ENCODE measurements at places on chromosomes 6 and 20.

DNA sequence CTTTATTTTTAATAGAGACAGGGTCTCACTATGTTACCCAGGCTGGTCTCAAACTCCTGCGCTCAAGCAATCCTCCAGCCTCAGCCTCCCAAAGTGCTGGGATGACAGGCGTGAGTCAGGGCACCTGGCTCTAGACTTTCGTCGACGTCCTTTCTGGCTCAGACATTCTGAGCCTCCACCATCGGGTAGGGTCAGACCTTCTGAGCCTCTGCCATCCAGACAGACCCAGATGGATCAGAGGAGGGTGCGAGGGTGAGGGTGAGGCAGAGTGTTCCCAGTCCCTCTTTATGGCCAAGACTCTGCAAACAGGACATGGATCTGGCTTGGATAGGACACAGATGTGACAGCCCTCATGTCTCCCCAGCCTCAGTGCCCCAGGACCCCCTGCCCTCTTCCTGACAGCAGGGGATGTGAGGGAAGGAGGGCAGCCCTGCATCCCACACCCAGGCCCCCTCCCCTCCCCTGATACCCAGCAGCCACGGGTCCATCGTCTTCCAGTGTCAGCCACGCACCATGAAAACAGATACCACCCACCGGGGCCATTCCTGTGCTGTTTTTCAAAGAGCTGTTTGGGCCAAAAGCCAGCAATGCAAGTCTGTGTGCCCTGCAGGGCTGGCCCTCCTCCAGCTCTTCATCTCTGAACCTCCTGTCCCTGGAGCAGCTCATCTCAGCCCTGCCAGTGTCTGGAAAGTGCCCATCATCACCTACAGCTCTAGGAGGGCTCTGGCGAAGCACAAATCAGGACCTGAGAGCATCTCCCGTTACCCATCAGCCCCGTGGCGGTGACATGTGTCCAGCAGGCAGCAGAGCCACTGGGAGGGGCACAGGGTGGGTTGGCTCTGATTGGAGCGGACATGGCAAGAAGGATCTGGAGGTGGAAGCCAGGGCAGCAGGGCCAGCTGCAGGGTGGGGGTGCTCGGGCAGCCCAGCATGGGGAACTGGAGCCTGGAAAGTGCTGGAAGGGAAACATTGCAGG is 208.4 kb downstream of the PREX1 start:
- DNase-seq: no peak

GRCh38 chr20:19945732-19946670 is 71.2 kb upstream of the NAA20 start:
- no peak for DNase-seq

GRCh38 chr20:19940988-19941460 is 76.1 kb upstream of the NAA20 start:
- DNase-seq: no peak

GRCh38 chr6:33407132-33407718 is 3.6 kb upstream of the PHF1 start:
- no peak for DNase-seq

DNA sequence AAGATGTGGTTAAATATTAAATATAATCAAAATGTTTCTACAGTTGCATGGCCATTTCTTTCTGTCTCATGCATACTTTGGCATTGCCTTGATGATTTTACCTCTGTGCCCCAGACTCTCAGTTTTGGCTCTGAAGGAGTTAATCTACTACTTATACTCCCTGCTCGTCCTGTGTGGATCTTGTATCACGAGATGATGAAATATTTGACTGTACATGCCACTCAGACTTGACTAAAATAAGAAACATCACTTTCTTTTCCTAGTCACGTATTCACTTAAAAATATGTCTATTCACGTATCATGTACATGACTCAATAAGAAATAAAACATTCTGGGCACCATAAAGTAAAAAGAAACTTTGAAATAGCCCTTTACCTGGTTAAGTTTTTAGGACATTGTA is 397.7 kb downstream of the RFPL4B start:
- DNase-seq: no peak

DNA sequence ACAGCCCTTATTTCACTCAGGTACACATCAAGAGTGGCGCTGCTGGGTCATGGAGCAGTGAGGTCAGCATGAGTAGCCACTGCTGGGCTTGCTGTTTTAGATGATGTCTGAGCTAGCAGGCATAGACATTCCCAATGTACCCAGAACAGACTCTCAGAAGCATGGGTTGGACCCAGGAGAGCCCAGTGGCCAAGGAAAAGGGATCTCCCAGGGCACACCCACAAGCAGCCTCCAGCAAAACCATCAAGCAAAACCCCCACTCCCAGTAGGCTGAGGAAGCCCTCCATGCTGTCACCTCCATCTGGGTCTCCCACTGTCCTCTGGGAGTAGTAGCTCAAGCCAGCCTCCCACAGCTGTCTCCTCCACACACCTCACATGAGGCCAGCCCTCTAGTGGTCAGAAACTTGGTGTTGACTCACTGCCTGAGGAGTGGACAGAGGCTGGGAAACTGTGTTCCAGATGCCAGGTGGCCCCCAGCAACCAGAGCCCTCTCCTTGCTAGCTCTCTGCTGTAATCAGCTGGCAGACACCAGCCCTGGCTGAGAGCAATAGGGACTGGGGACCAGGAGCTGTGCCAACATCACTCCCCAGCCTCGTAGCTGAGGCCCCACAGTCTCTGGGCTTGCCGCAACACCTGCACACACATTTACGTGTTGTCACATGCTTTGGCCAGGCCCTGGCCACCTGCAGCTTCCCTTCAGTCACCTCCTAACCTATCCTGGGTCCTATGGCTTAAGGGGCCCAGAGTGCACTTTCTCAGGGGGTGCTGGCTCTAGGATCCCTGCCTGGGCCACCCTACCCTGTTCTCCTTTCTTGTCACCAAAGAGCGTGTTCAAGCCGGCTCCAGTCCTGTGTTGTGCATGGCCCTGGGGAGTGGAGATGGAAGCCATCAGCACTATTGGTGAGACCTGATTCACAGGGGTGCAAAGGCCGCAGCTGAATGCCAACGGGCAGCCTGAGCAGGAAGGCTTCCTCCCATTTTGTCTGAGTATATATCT is 1.9 kb upstream of the AP5S1 start:
- DNase-seq: no peak
